ENCODE measurements at places on chromosomes 3 and 15.

DNA sequence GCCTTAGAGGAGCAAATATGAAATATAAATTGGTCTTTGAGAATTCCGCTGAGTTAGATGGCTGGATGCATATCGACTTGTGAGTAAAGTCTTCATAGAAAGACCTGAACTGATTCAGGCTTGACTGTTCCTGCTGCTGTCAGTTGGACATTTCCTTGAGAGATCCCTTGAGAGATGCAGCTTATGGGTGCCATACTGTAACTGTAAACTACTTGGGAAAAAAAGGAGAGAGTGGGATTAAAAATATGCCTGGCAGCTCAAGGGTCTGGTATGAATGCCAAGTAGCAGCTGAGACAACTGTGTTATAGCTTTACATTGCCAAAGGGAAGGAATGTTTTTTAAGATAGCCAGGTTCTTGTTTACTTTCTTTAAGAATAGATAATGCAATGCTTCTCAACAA is 926.6 kb downstream of the EPHA3 start:
- DNase-seq: no peak

DNA sequence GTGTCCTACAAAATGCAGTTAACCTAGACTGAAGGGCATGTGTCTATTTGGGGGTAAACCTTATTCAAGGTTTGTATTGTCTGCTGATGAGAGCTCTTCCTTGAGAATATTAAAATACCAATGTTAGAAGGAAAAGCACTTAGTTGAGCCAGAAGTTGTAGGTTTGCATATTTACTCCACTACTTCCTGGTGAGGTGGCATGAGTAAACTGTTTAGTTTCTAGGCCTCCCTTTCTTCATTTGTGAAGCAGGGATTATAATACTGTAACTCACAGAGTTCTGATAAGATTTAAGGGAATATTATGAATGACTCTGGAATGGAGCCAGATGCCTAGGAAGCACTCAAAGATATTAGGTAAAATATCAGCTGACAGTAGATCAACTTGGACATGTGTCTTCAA is 46.7 kb downstream of the CD200R1L start:
- DNase-seq: no peak

DNA sequence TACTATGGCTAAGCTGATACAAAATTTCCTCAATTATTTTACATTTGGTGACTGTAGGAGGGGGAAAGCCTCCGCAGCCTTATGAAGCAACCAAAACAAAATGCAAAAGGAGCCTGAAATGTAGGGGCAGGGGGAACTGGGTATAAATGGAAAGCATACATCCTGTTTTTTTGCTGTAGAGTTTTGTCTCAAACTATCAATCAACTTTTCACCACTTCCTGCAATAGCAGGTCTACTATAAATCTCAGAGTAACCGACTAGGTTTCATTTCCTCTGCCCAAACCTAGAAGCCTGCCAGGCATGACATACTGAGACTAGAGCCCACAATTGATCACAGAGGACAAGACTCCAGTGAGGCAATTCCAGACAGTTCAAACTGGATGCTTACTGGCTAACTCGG is 91.3 kb downstream of the SHQ1 start:
- no peak for DNase-seq

GRCh38 chr15:84669726-84670125 is 11.7 kb upstream of the NMB start:
- peak; percentile 54 for DNase-seq

DNA sequence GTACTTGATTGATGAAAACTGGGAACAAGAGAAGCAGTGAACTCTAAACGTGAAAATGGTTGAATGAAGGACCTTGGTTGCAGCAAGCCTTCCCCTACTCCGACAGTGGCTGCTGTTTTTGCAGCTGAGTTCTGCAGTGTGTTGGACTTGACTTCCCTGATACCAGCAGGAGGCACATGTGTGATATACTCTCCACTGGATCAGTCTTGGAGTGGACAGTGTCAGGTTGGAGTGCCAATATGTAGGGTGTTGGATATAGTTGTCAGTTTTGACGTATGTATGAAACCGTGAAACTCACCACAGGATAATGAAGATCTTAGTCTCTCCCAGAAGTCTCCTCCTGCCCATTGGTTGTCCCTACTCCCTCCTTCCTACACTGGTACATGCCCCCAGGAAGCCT is 106.5 kb downstream of the ITPR1 start:
- DNase-seq: no peak

- no peak for DNase-seq
Observed at GRCh38 chr3:12478326-12478725, 6.0 kb upstream of the TSEN2 start.

DNA sequence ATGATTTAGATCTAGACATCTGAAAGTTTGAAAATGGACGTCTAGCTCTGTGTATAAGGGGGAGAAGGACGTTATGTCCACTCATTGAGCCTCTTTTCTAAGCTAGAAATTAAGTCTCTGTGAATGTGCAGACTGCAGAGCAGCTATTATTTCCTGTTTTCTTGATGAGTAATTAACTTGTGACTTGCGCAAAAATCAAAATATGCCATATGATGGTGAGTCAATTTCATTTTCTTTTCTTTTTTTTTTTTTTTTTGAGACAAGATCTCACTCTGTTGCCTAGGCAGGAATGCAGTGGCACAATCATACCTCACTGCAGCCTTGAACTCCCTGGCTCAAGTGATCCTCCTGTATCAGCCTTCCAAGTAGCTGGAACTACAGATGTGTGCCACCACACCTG is 14.1 kb downstream of the LACTB start:
- DNase-seq: no peak

- DNase-seq: no peak
Observed at GRCh38 chr3:47612178-47612577, 33.5 kb upstream of the CSPG5 start.

DNA sequence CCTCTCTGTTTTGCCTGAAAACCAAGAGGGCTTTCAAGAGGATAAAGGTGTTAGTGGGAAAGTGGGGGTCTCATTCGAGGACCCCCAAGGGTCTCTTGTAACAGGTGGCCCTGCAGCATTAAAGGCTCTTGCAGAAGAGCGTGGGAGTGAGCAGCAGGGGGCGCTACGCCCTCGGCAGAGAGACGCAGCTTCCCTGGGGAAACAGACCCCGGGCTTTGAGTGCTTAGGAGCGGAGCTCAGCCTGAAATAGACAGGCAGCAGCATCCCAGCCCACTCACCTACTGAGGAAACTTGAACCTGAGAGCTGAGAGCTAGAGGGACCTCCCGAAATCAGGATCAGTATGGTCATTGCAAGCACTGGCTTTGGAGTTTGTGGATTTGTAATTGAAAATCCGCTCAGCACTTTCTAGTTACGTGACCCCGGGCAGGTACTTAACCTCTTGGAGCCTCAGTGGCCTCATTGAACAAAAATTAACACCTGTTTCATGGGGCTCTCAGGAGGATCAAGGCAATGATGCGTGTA is 25.7 kb downstream of the RPLP1 start:
- peak; percentile 61 for DNase-seq

DNA sequence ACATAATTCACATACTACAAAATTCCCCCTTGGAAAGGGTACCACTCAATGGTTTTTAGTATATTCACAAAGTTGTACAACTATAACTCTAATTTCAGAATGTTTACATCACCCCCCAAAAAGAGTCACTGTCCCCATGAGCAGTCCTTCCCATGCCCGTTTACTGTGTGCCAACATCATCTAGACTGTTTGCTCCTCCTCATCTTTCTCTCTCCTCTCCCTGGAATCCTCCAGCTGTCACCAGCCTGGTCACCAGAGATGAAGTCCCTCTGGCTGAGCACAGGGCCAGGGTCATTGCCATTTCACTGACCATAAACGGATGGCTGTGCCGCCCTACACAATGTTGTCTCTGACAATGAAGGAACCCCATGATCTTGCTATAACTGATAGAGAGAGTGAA is 45.2 kb downstream of the C2CD4B start:
- DNase-seq: no peak

DNA sequence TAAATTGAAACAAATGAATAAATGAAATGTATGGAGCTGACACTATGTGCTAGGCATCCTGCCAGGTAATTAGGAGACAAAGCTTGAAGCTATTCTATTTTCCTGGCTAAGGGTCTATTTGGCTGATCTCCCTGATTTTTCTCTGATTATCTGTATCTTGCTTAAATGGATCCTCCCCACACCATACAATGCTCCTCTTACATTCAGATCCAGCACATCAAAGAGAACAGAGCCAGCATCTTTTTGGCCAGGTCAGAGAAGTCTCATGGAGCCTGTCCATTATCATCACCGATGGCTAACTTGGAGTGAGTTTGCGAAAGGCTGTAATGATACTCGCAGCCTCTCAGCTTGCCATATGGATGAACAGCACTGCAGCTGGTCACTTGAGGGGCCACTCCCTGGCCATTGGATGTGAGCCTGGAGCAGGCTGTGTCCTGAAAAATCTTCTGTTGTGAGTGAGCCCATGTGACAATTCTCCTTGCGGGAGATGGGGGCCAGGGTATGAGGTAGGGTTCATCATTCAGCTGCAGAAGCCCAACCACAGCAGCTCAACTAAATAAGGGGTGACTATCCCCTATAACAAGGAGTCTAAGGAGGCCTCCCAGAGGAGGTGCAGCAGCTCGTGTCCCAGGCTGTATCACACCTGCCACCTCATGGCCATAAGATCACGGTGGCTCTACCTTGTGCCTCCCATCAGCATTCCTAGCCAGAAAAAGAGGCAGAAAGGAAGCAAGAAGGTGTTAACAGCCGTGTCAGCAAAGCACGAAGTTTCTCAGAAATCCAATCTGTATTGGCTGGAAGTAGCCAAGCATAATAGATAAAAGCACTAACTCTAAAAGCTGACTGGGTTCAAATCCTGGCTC is 69.3 kb upstream of the ST8SIA2 start:
- DNase-seq: no peak

- peak; percentile 13 for DNase-seq
Observed at GRCh38 chr15:73873889-73874511, 636 bp downstream of the TBC1D21 start.

- no peak for DNase-seq
Observed at GRCh38 chr15:32830241-32830640, 112.4 kb downstream of the GREM1 start.

DNA sequence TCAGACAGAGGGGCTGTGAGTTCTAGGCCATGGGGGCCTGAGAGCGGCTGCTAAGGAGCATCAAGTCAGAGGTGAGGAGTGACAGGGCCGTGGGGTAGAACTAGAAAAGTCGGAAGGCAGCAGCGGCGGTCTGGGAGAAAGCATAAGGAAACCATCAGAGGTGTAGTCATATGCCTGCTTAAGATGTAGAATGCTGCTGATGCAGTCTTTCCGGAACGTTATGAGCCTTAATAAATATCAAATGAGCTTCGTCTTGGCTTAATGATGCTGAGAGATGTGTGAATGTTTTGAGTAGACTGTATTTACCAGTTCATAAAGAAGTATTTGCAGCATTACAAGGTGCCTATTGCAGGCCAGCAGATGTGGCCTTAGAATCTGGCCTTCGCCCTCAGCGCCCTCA is 15.2 kb downstream of the ATG7 start:
- no peak for DNase-seq

GRCh38 chr3:4501927-4502326 is 8.8 kb downstream of the ITPR1 start:
- no peak for DNase-seq

- DNase-seq: no peak
Observed at GRCh38 chr3:185988080-185988815, 50.4 kb upstream of the TRA2B start.

DNA sequence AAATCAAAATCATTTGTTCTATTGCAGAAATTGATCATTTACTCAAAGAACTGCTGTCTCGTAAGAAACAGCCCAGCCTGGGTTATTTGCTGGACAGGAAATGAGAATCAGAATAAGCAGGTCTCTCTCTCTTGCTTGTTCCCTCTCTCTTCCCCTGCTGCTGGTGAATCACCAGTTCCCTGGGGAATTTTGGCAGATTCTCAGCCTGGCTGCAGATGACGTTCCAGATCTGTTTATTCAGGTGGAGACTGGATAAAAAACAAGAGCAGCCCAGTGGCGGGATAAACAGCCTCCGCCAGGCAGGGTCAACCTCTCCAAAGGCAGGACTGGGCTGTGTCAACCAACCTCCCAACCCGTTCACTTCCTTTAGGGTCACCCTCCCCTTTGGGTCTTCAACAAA is 72.1 kb downstream of the LRIG1 start:
- DNase-seq: no peak

DNA sequence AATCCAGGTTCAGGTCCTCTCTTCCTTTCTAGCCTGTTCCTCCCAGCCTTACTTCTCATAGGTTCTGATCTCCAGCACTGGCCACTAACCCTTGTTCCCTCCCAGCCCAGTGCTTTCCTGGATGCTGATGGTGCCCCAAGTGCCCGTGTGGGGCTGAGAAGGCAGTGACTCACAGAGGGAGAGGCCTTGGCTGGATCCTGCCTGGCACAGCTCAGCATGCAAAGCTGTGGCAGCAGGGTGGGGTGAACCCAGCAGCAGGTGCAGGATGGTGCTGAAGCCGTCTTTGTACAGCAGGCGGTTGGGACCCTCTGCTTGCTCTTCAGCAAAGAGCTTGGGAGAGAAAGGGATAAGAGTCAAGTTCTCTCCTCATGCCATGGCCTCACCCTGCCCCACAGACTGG is 7.6 kb downstream of the LPCAT4 start:
- DNase-seq: no peak

DNA sequence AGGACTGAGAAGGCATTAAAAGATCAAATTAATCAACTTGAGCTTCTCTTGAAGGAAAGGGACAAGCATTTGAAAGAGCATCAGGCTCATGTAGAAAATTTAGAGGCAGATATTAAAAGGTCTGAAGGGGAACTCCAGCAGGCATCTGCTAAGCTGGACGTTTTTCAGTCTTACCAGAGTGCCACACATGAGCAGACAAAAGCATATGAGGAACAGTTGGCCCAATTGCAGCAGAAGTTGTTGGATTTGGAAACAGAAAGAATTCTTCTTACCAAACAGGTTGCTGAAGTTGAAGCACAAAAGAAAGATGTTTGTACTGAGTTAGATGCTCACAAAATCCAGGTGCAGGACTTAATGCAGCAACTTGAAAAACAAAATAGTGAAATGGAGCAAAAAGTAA is 149.7 kb upstream of the LRRFIP2 start:
- no peak for DNase-seq

- DNase-seq: no peak
Observed at GRCh38 chr3:21954709-21955108, 203.7 kb upstream of the ZNF385D start.

DNA sequence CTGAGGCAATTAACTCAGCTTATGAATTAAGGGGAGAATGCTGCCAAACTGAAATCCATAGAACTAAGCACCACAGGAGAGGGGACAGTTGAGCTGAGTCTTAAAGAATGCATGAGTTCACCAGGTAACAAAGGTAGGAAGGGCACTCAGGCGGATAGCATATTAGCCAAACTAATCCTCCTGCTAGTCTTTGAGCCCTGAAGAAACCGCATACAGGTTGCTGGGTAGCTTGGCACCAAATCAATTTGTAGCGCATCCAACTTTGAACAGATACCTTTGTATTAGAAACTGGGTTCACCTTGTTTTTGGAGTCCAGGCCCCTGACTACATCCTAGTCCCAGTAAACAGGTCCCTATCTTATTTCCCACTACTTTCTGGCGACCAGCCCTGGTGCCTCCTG is 93.7 kb downstream of the FRMD4B start:
- DNase-seq: no peak

- no peak for DNase-seq
Observed at GRCh38 chr3:186152889-186153292, 44.0 kb upstream of the ETV5 start.

GRCh38 chr3:52126500-52126899 is 27.7 kb downstream of the POC1A start:
- no peak for DNase-seq
